Fibroblast of mammary gland (primary cell): ENCODE measurements at places on chromosomes 13 and 19.

DNA sequence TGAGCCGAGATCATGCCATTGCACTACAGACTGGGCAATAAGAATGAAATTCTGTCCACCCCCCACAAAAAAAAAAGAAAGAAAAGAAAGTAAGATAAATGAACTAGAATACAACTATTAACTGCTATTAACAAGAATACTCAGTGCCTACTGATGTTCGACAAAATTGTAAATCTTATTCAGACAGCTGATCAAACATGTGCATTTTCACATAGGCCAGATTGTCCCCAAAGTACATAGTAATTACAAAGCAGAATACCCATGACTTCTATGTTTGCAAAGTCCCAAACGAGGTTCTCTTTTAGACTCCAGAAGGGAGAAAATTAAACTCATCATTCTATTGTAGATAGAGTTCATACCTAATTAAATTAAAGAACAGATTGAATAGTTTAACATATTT is 113.4 kb downstream of the UFM1 start:
- no peak for DNase-seq

DNA sequence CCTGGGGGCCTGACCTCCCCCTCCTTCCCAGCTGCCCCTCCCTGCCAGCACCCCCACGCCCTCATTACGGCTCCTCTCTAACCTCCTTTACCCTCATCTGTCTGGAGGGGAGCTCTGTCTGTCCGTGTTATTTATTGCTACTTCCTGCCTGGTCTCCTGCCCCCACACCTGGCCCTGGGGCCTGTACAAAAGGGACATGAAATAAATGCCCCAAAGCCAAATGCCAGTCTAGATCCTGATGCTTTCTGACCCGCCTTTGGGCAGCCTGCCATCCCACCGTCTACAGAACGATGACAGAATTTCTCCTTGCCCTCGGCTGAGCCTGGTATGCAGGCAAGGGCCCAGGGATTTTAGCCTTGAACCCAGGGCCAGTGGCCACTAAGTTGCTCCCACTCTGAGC is 15.4 kb upstream of the CD22 start:
- no peak for DNase-seq

DNA sequence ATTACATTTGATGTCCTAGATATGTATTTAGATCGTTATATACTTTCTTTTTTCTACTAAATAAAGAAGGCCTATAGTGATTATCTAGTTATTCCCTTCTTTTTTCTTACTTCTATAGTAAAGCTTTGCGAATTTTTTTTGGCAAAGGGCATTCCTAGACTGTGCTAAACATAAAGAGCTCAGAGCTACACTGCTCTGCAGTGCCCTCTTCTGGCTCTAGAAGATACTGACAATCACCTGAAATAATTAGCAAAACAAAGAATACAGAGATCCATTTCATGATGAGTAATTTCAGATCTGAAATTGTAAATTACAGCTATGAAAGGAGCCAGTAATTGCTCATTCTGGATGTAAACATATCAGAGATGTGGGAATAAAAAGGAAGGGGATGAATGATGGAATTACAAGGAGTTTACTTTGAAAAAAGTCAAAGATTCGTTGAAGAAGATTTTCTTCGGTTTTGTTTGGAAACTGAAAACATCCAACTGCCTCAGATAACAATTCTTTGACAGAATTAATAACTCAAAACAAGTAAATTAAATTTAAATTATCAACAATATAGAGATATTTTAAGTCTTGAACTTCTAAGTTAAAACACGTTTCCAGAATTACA is 288.5 kb downstream of the NALCN start:
- DNase-seq: peak; percentile 61

GRCh38 chr13:48220592-48220980 is 12.4 kb upstream of the ITM2B start:
- DNase-seq: no peak

GRCh38 chr13:107845911-107846310 is 369.4 kb downstream of the LIG4 start:
- DNase-seq: no peak

DNA sequence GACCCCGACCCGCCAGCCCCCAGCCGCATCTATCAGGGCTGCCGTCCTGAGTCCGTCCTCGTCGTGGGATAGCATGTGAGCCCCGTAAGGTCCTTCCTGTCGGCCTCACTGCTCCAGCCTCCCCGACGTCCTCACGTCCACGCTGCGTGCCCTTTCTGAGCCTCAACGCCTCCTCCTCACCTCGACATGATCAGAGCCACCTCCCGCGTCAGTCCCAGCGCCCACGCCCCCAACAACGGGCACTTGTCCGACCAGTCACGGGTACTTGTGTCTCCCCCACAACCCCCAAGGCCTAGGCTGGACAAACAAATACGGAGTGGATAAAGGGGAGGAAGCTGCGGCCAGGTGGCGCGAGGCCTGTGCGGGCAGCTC is 665 bp downstream of the ZNF497 start:
- DNase-seq: peak; percentile 54

DNA sequence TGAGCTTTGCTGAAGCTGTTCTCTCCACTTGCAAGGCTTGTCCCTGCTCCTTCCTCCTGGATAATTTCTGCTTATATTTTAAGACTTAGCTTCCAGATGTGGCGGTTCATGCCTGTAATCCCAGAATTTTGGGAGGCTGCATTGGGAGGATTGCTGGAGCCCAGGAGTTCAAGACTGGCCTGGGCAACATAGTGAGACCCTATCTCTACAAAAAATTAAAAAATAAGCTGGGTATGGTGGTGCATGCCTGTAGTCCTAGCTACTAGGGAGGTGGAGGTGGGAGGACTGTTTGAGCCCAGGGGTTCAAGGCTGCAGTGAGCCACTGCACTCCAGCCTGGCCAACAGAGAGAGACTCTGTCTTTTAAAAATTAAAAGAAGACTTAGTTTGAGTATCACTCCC is 31.6 kb downstream of the CEBPA start:
- DNase-seq: no peak

DNA sequence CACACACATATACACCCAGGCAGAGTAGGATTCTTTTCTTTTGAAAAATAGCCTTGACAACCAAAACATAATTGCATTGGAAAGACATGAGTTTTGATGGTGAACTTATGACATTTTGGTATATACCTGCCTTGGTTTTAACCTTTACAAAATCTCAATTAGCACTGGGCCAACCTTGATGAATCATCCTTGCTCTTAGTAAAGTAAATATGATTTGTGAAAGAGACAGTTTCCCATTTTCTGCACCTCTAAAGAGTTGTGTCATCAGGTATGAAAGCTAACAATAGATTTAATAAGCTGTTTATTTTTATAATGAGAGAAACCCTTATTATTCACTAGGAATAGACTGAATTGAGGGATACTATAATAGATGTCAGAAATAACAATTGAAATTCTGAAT is 15.7 kb upstream of the ENOX1 start:
- no peak for DNase-seq

GRCh38 chr13:30026093-30026492 is 175.7 kb upstream of the UBL3 start:
- peak; percentile 99 for DNase-seq

DNA sequence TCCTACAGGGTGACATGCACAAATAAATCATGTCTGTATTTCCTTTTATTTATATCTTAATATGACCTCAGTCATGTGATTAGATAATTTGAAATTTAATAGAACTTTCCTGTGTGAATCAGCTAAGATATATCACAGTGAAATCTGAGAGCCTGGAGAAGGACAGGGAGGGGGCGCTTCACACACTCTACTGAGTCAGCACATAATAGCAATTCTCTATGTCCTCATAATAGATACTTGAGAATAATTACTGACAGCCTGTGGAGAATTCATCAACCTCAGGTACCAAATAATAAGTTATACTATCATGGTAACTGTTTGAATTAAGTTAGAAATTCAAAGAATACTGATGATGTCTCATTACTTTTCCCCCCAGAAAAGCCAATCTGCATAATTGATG is 98.0 kb upstream of the SLC10A2 start:
- no peak for DNase-seq

GRCh38 chr13:103487841-103488240 is 421.6 kb upstream of the SLC10A2 start:
- DNase-seq: no peak

DNA sequence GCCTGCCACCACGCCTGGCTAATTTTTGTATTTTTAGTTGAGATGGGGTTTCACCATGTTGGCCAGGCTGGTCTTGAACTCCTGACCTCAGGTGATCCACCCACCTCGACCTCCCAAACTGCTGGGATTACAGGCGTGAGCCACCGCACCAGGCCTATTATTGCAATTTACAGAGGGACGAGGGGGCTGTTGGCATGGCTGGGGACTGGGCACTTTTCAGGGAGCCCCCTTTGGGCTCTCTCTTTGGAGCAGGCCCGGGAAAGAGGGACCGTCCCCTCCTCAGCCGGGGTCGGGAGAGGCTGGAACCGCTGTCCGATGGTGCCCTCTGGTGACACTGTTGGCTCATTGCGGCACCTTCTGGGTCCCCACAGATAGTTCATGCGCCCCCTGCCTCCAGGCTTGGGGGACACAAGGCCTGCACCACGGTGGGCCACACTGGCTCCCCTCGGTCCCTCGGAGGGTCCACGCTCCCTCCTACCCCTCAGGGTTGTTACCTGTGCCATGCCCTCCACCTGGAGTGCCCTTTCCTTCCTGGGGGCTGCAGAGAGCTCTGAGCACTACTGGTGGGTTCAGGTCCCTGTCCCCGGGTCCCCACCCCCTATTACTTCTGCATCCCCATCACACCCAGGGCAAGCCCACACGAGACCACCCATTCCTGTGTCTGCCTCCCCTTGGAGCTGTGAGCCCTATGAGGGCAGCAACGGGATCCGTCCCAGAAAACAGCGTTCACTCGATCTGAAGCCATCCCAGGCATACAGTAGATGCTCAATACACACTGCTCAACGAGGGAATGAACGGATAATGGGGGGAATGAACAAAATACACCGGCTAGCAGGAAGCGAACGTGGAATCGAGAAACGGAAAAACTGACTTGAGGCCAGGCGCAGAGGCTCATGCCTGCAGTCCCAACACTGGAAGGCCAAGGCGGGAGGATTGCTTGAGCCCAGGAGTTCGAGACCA is 12.5 kb downstream of the FEM1A start:
- peak; percentile 45 for DNase-seq

GRCh38 chr13:95505986-95506385 is 46.5 kb upstream of the CLDN10 start:
- DNase-seq: no peak

DNA sequence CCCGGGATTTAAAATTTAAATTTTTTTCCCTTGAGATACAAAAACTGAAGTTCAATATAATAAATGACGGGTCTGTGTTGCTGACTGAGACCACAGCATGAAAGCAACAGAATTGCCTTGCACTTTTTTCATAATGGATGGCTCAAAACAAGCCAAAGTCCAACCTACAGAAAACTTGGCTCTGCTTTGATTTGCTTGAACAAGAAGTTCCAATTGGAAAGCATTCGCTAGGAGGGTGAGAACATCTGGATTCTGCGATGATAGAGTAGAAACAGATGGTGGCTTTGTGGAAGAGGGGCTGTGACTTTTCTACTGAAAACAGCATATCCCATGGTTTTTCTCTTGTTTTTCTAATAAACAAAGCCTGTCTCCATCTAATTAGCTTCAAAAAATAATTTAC is 46.4 kb downstream of the THSD1 start:
- peak; percentile 89 for DNase-seq

- DNase-seq: no peak
Measured at GRCh38 chr13:46698014-46698413, 98.9 kb downstream of the ESD start.

GRCh38 chr13:30191491-30192100 is 115.8 kb downstream of the KATNAL1 start:
- DNase-seq: peak; percentile 38

DNA sequence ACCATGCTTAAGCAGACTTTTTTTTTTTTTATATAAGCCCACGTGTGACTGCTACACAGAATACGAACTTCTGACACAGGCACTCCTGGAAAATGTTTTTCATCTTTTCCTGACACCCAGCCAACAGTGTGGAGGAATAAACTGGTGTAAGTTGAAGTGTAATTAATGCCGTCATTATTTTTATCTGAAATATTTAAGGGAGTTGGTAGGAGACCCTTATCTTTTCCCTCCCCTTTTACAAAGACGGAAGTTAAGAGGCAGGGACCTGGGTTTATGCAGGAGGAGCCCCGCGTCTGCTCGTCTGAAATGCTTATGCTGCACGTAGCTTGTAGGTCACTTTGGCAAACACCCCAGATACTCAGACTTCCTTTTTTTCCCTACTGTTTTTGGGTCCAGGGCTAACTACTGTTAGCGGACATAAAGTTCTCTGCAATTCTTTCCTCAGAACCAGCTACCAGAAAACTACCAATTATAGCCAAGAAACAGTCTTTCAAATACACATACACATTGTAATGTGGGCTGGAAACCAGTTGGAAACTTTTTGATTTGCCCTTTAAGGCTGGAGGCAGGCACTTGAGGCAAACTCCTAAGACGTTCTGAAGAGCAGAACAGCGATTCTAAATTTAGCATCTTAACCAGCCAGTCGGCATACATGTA is 50.8 kb downstream of the EFNB2 start:
- DNase-seq: peak; percentile 33
